ENCODE measurements at places on chromosomes 2 and 18. TPM values are rescaled to one million over a fixed set of nuclear protein-coding genes. Genes with fewer than 3 reads are reported as not detected.

The STAT4 gene
- total RNA-seq: 1.5 TPM

The STON1 gene
- 9.0 TPM for total RNA-seq

DNA sequence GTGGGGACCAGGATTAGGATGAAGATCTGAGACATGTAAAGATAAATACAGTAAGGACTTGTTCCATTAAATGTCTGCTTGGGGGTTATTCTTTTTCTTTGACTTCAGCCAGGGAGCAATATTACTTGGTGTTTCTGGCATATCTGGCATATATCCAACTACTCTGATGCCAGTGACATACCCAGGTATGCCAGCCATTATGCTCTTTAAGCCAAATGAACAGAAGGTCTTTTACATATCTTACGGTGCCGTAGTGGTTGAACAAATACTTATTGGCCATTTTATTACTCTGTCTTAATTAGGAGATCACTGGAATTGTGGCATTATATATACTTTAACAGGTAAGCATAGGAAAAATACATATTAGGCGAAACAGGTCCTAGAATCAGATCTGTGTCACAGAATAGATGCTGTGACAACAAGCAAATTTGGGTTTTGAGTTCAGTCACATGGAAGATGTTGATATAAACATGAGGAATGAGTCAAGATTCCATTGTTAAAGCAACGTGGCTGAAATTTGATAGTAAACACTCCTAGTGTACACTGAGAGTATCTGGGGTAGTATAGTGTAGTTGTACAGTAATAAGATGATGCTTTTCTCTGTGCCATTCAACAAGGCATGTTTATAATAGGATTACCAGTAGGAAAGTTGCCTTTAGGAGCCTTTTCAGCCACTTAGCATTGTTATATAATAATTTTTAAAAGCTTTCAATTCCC lies 62.6 kb downstream of the KCTD18 start:
- DNase-seq: no peak

GRCh38 chr2:29923110-29923721 lies 1.8 kb upstream of the ALK start:
- DNase-seq: peak; percentile 45

- DNase-seq: peak; percentile 46
Measured at GRCh38 chr2:23503682-23504081, 118.7 kb downstream of the KLHL29 start.

- DNase-seq: peak; percentile 74
Measured at GRCh38 chr18:75208155-75208835, 644 bp downstream of the PTGR3 start.

All from H7 (cell line).